ENCODE measurements at places on chromosomes 16 and 17.

- DNase-seq, result no peak
Observed at GRCh38 chr17:78255953-78256706, 24.7 kb downstream of the TMEM235 start.

DNA sequence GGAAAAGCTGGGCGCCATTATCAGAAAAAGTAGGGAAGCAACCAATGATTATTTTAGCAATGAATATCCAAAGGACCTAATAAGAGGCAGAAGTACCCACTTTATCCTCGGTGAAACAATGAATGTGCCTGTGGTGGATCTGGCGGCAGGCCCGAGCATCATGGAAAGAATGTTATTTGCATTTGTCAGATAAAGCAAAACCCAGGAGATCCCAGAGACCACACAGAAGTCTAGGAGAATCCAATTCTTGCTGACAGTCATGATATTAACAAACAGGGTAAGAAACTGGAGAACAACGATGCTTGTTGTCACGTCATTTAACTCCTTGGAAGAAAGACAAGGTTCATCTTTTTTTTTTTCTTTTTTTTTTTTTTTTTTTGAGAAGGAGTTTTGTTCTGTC is 12.0 kb upstream of the TNRC6A start:
- no peak for DNase-seq

GRCh38 chr17:37841232-37841631 is 83.0 kb upstream of the TBC1D3K start:
- DNase-seq, result no peak

- DNase-seq, result peak; percentile 77
Observed at GRCh38 chr17:21511363-21512195, 135.4 kb downstream of the KCNJ12 start.

GRCh38 chr17:50117202-50118051 is 12.5 kb downstream of the SAMD14 start:
- DNase-seq, result peak; percentile 74

GRCh38 chr17:61474934-61475333 is 22.7 kb downstream of the TBX4 start:
- DNase-seq, result no peak

GRCh38 chr16:70692873-70693671 is 7.2 kb upstream of the MTSS2 start:
- DNase-seq, result peak; percentile 66

DNA sequence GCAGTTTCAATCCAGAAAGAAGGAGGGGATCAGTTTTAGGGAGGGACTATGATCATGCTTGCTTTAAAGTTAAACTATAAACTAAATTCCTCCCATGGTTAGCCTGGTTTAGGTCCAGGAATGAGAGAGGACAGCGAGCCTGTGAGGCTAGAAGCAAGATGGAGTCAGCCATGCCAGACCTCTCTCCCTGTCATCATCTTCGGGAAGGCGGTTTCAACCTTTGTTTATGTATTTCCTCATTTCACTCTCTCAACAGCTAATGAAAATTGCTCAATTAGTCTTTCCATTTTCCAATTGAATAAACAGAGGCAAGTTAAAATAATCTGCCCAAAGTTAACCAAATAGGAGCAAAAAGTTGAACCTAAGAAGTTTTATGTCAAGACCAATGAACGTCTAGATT is 201.5 kb downstream of the KCNJ2 start:
- peak; percentile 43 for DNase-seq

- DNase-seq, result no peak
Observed at GRCh38 chr16:8005096-8005860, 585.0 kb downstream of the TMEM114 start.

GRCh38 chr16:11374255-11374654 is 29.0 kb downstream of the RMI2 start:
- DNase-seq, result no peak

DNA sequence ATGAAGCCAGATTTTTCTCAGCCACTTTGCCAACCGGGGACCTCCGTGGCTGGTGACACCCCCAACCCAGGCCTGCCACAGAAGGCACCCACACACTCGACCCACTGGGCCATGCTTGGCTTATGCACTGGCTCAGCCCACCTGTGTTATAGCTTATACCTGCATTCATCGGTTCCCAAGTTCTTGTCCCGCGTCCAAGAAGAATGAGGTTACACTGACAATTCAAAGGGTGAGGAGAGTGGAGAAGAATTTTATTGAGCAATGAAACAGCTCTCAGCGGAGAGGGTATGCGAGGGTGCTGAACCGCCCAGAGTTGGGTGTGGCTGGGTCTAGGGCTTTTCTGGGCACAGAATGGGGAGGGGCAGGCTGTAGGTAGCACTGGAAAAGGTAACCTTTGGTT is 22.2 kb upstream of the CDH15 start:
- DNase-seq, result no peak

DNA sequence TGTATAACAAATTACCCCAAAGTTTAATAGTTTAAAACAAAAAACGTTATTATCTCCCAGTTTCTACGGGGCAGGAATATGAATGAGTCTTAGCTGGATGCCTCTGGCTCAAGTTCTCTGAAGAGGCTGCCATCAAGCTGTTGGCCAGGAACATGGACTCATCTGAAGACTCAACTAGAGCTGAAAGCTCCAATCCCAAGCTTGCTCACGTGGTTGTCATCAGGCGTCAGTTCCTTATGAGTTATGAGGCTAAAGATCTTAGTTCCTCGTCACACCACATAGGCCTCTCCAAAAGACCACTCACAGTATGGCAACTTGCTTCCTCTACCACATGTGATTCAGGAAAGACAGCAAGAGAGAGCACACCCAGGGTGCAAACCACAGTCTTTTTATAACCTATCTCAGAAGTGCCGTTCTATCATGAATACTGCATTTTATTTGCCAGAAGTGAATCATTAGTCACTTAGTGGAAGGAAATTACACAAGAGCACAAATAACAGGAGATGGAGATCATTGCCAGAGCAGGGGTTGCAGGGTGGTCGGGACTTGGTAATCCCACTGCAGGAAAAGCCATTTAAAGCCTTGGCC is 48.7 kb upstream of the NLK start:
- no peak for DNase-seq

GRCh38 chr17:81644976-81645952 is 8.3 kb downstream of the TSPAN10 start:
- DNase-seq, result no peak

DNA sequence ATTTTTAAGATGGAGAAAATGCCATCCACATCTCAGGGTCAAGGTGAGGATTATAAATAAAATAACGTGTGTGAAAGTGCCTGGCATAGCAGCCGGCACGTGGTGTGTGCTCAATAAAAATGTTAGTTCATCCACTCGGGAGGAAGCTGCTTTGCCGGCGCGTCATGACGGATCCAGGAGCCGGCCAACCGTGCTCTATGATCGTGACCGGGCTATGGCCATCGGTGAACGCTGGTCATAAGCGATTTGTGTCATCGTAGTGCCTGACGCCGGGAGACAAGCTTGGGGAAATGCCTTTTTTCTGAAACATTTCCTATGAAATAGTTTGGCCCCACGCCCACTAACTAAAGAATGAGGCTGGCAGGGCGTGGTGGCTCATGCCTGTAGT is 74.0 kb downstream of the CMC2 start:
- peak; percentile 24 for DNase-seq

- no peak for DNase-seq
Observed at GRCh38 chr16:23317751-23318150, 15.6 kb downstream of the SCNN1B start.

DNA sequence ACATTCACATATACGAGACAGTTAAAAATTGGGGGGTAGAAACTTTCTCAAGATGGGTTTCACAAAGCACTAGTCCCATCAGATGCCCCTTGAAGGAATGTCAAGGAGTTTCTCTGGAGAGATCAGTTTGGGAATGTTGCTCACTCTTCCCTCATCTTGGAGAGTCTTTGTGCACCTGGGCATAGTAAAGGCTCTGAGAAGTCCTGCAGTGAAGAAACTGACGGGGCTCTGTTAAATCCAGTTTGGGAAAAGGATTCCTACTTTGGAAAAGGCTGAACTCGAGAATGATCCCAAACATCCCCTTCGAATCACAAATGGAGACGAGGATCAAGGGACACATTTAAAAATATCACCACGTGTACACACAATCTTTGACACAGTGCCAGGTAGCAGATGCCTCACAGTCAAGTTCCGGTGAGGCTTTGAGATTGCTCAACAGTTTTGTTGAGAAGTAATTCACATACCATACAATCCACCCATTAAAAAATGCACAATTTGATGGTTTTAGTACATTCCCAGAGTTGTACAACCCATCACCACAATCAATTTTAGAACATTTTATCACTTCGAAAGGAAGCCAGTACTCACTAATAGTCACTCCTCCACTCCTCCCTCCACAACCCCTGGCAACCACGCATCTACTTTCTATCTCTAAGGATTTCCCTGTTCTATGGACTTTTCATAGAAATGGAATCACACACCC is 203.4 kb upstream of the FOXF1 start:
- DNase-seq, result peak; percentile 79

- DNase-seq, result no peak
Observed at GRCh38 chr16:73735954-73736353, 560.7 kb upstream of the PSMD7 start.

GRCh38 chr16:11245988-11246387 is 10.0 kb downstream of the SOCS1 start:
- no peak for DNase-seq

- no peak for DNase-seq
Observed at GRCh38 chr16:86768999-86769398, 190.7 kb downstream of the FOXL1 start.

- DNase-seq, result no peak
Observed at GRCh38 chr17:7497228-7497627, 13.1 kb downstream of the POLR2A start.

DNA sequence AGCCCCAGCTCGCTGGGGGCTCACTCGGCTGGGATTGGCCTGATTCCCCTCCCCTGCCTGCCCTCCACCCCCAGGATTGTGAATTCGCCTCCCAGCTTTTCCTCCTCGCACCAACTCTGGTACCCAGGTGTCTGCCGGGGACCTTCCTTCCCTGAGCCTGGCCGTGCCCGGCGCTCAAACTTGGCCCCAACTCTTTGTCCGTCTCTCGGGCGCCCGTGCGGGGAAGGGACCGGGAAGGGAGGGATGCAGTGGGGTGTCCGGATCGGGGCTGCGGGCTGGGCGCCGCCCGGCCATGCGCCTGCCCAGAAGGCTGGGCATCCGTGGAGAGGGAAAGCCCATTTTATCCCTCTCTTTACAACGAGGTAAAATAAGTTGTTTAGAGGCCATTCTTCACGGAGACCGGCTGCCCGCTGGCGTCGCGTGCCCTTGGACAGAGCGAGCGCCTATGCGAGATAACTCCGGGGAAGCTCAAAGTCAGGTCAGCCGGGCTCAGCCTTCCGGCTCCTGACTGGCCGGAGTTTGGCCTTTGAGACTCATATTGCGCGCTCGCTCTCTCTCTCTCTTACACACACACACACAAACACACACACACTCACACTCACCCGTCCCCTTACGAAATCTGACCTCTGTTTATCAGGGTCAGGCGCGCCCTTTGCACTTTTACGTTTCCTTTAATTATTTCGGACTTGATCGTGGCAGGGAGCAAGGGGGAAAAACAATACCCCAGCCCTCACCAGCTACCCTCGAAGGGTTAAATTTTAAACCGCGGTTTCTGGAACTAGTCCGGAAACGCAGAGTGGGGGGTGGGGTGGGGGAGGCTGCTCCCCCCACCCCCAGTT is 774 bp upstream of the MAF start:
- peak; percentile 73 for DNase-seq

DNA sequence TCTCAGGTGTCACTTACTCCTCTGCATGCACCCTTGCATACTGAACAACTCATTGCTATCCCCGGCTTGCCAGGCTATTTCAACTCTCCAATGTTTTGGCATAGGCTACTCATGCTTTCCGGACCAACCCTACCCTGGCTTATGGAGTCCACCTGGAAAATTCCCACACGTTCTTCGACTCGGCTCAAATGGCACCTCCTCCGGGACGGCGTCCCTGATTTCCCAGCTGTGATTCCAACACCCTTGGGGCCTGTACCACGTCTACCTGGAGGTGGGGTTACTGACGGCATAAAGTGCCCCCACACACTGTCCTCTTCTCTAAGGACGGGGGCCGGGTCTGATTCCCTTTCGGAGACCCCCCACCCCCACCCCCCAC is 498 bp downstream of the SMYD4 start:
- DNase-seq, result no peak

DNA sequence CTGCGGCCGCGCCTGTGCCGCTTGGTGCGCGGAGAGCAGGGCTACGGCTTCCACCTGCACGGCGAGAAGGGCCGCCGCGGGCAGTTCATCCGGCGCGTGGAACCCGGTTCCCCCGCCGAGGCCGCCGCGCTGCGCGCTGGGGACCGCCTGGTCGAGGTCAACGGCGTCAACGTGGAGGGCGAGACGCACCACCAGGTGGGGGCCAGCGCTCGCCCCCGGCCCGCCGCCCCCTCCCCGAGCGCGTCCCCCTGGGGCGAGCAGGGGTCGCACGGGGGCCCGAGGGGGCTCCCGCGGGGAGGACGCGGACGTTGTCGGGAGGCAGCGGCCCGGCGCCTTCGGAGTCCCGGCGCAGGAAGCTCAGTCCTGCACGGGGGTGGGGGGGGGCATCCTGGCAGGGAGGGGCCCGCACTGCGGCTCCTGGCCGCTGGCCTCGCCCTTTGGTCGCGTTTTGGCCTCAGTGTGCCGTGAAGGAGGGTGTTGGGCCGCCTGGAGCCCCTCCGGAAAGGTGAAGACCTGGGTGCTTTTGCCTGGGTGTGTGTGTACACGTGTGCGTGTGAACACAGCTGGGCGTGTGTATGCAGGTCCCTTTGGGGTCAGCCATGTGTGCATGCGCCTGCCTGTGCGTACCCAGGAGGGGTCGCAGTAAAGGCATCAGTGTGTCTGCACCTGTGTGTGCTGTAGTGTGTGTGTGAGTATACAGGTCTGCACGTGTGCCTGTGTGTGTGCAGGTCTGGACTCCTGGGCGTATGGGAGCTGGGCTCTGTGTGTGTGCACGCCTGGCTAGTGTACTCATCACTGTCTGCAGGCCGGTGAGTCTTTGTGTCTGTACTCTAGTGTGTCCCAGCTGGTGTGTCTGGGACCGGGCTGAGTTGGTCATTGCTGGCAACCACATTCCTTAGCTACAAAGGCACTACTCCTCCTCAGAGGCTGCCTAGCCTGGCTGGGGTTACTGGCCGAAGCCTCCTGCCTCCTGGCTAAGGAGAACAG is 615 bp downstream of the NHERF2 start:
- peak; percentile 69 for DNase-seq

- no peak for DNase-seq
Observed at GRCh38 chr16:59478838-59479237, 744.7 kb upstream of the GOT2 start.

GRCh38 chr17:58046239-58047094 is 36.8 kb upstream of the DYNLL2 start:
- no peak for DNase-seq
